ENCODE measurements at places on chromosomes 13 and 19. TPM values are rescaled to one million over a fixed set of nuclear protein-coding genes. Genes with fewer than 3 reads are reported as not detected.
A peak's percentile ranks its signal among the peaks of the same experiment; 100 is the strongest.

IGSF23 gene
- not detected for total RNA-seq

ENOX1 gene
- 0.48 TPM for total RNA-seq

GPR4 gene
- total RNA-seq, result not detected

WTIP gene
- total RNA-seq, result 1.0 TPM

RFXAP gene
- total RNA-seq, result 10.1 TPM

- DNase-seq, result no peak
These were observed 9.6 kb upstream of the BCL3 start for GRCh38 chr19:44738603-44739558.

DNA sequence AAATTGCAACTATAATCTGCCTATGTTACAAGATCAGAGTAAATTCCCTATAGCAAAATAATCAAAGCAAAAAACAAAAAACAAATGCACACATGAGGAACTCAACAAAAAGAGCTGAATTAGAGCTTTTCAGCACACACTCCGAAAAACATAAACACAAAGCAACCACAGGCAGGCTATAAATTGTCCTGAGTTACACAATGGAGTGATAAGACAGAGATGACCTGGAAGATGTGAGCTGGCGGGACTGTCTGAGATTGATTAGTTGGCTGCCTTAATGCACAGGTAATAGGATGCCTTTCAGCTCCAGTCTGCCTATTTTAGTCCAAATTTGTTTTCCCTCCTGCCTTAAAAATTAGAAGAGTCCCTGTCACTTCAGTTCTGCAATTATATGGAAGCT lies 159.0 kb upstream of the FNDC3A start:
- no peak for DNase-seq

- no peak for DNase-seq
These were observed 6.5 kb upstream of the ZNF726 start for GRCh38 chr19:23908165-23908564.

- no peak for DNase-seq
These were observed 251.3 kb upstream of the PCDH9 start for GRCh38 chr13:67481445-67481844.

- DNase-seq, result no peak
These were observed 2.3 kb upstream of the ADAMTS10 start for GRCh38 chr19:8612807-8613171.

DNA sequence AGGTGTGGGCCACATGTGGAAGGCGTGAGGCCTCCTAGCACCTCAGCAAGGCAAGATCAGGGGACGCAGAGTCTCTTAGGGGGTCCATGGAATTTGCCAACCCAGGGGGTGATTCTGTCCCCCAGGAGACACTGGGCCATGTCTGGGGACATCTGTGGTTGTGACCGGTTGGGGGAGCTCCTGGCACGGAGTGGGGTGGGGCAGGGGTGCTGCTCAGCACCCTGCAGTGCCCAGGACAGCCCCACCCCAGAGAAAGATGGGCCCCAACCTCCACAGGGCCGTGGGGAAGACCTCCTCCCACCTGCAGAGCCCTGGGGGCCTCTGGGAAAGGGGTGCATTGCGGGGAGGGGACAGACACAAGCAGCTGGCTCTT lies 4.0 kb downstream of the MKNK2 start:
- DNase-seq, result no peak

GRCh38 chr13:51822106-51822815 lies 18.3 kb upstream of the DHRS12 start:
- peak; percentile 61 for DNase-seq

GRCh38 chr13:101451641-101452040 lies 834 bp upstream of the ITGBL1 start:
- no peak for DNase-seq

Measured in activated CD4-positive, alpha-beta T cell treated with anti-CD3 and anti-CD28 coated beads for 36 hours (primary cell).